ENCODE measurements at places on chromosomes 13 and 19.

DNA sequence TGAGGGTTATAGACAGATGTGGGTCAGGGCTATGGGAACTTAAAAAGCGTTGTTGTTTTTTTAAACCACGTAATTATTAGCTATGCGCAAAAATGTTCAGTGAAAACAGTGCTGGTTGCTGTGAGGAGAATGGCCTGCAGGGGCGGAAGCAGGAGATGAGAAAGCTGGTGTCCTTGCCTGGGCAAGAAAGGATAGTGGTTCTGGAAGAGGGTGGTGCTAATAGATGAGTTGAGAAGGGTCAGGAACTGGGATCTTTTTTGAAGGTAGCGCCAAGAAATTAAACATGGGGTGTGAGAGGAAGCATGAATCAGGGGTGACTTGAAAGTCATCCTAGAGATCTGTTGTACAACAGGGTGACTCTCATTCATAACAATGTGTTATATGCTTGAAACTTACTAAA is 4.8 kb upstream of the SMG9 start:
- no peak for DNase-seq

- DNase-seq, result no peak
Measured at GRCh38 chr13:75879656-75880055, 243.5 kb downstream of the LMO7 start.

- DNase-seq, result no peak
Measured at GRCh38 chr13:72199640-72200039, 332.6 kb upstream of the DACH1 start.

DNA sequence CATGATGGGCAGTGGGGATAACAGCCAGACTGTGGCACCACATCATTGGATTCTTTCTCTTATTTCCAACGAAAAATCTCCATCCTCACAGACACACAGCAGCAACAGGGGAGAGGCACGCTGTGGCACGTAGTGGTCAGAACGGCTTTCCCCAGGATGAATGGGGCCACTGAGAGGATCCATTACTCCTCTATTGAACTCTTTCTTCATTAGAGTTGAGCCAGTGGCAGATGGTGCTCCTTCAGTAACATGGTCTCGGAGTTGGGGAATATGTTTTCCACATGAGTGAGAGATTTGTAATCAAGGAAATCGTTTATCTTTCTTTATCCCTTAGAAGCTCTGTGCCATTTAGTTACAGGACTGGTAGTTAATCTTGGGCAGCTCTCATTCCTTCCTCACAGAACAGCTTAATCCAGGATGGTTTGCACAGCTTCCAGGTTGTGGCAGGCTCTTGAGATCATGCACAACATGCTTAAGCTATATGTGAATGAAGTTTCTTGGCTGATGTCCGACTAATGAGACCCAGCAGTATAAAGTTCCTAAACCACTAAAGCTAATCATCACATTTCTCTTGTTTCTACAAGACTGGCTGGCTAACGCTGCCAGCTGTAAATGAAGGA is 180.5 kb upstream of the SLC10A2 start:
- no peak for DNase-seq

- no peak for DNase-seq
Measured at GRCh38 chr13:99630269-99630898, 129.1 kb downstream of the TM9SF2 start.

DNA sequence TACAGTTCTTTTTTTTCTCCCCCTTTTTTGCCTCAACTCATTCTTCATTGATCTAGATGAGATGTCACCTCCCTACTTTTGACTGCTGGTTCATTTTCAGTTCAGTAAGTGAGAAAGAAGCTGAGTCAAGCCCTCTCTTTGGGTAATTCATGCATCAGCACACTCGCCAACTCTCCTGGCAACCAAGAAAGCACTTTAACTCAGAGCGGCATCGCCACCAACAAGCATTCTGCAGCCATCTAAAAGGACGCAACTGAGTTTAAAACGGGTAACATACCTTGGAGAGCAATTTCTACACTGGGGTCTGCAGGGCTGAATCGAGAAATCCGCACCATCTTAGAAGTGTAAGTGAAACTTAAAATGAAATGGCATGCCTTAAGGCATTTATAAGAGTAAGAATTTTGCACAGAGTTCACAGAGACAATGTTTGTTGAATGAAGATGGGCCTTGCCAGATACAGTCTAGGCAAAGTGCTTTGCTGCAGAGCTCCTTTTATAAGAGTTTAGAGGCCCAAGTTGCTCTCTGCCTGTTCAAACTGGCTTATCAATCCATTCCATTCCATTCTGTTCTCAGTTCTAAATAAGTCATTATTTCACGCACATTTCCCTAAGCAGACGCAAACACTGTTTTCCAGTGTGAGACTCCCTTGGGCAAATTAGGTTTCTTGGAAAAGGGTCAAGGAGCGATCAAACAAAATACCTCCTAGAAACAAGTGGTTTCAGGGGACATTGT is 338.0 kb downstream of the ENOX1 start:
- DNase-seq, result no peak
